ENCODE measurements at places on chromosomes 12 and 14.
A peak's percentile ranks its signal among the peaks of the same experiment; 100 is the strongest.

- DNase-seq: no peak
Measured at GRCh38 chr12:47122602-47123001, 42.8 kb upstream of the AMIGO2 start.

- no peak for DNase-seq
Measured at GRCh38 chr14:101458741-101459550, 102.3 kb upstream of the DIO3 start.

DNA sequence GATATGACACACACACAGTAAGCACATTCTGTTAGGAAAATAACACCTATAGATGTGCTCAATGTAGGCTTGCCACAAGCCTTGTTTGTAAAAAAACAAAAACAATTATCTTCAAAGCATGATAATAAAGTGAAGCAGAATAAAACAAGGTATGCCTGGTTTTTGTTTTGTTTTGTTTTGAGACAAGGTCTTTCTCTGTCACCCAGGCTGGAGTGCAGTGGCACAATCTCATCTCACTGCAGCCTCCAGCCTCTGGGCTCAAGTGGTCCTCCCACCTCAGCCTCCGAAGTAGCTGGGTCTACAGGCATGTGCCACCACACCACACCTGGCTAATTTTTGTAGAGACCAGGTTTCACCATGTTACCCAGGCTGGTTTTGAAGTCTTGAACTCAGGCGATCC, 52.4 kb upstream of the MON2 start:
- DNase-seq: no peak

DNA sequence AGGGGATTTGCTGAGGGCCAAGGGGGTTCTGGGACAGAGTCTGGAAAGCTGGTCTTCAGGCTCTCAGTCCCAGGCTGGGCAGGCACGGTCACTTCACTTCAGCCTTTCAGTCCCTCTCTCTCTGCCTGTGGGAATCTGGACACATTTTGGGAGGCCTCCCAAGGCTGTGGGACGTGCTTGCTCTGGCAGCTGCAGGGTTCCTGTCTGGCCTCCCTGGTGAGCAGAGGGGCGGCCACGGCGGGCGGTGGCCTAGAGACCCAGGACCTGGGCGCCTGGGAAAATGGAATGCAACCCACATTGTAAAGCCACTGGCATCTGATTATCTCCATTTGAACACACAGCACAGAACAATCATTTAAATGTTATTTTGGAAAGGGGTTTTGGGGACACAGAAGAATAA, 10.1 kb upstream of the ALDH2 start:
- DNase-seq: no peak

DNA sequence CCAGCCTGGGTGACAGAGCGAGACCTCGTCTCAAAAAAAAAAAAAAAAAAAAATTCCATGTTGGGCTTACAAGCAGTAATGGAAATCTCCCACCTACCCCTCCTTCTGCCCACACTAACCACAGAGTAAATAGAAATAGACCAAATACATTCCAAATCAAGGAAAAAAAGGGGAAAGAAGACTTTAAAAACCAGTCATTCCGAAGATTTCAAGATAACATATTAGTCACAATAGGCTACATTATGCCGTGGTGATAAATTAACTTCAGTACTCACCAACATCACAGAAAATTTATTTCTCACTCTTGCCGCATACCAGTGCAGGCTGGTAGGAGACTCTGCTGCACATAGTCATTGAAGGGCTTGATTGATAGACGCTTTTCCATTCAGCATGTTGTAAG, 15.5 kb upstream of the ETV6 start:
- no peak for DNase-seq

GRCh38 chr12:102766961-102767360, 150.1 kb downstream of the PAH start:
- no peak for DNase-seq

DNA sequence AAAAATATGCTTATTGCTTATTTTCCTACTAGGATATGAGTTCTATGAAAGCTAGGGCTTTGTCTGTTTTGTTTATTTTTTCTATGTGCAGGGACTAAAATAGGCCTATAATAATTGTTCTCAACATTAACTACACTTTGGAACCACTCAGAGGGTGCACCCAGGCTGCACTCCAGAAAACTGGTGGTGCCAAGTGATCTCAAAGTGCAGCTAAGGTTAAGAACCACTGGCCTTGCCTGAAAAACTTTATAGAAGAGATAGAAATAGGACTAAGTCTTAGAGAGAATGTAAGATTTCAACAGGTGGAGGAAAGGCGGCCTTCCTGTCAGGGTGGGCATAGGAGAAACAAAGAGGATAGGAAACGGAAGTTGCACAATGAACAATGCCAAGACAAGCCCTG, 37.7 kb upstream of the NR1H4 start:
- DNase-seq: no peak

DNA sequence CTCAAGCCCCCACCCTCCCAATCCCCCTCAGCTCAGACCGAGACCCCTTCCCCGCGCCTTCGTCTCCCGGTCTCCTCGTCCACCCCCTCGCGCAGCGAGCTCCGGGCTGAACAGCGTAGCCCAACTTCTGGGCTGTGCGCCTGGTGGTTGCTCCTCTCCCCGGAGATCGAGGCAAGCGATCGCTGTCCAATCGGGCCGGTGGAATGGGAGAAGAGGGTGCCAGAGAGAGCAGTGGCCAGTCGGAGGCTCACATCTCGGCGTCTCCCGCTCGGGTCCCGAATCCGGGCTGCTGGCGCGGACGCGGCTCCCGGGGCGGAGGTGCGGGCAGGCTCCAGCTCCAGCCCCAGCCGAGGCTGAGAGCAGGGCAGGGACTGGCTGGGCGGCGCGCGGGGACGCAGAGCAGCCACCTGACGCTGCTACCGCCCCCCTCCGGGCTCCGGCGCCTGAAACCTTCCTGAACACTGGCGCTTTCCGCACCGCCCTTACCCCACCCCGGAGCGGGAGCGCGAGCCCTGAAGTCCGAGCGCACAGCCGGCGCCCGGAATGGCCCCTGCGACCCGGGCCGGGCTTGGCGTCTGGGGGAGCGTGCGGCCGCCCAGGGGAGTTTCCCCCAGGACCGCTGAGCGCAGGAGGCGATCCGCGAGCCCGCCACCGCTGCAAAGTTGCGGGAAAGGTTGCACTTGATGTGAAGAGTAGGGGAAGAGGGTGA, 508 bp upstream of the KCNH5 start:
- DNase-seq: no peak

GRCh38 chr12:44465139-44465538, 411.0 kb downstream of the NELL2 start:
- DNase-seq: peak; percentile 31

DNA sequence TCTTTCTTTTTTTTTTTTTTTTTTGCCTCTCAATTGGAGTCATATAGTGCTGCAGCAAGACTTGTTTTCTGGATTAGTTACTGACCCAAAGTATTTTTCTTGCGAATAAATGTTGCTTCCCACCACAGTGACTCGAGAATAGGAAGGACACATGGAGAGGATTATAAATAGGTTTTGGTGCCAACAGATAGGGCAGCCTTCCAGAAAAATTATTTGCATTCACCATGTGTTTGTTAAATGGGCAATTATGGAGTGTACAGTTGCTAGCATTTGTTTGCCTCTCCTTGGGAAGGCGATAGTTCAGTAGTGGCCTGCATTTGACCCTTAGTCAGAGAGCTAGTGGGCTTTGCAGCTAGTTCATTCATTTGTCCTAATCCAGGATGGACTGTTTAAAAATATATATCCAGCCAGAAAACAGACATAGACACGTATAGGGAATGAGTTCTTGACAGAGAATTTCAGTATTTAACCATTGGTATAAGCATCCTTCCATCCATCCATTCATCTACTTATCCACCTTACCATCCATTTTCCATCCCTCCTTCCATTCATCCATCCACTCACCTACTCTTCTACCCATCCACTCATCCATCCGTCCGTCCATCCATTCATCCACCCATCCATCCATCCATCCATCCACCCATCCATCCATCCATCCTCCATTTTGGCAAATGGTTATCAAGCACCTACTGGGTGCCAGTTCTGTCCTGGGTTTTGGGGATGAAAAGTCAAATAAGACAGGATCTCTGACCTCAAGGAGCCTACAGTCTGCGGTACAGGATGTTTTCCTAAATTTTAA, 67.5 kb downstream of the CHST11 start:
- no peak for DNase-seq

DNA sequence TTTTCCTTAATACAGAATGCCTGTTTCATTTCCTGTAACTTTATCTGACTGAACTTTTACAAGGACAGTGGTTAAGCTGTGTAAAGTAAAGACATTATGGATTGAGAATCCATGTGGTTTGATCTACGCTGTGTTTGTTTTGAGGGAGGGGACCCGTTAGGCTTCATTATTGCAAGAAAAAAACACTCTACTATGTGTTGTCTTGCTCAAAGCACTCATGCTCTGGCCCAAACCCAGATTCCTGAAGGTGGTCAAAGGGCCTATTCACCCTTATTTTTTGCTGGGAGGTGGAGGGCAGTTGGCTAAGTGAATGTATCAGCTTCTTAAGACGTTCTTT, 11.9 kb downstream of the RNF10 start:
- DNase-seq: no peak

GRCh38 chr12:90124914-90125313, 416.3 kb upstream of the ATP2B1 start:
- no peak for DNase-seq

GRCh38 chr14:33237115-33237740, 298.5 kb downstream of the NPAS3 start:
- no peak for DNase-seq

DNA sequence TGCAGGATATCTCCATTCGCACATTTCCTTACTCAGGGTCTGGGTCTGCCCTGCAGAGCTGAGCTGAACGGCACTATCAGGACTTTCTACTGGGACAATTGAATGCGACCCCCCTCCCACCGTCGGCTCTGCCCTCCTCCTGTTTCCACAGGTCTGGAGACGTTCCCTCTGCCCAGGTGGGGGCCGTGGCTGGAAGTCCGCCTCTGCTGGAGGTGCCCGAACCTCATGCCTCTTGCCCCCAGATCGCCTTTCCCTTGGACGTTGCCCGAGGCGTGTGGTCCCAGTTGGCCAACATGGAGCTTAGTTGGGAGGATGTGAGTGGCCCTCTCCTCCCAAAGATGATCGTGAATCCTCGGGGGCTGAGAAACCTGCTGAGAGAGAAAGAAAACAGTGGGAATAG, 21.2 kb upstream of the KLC1 start:
- no peak for DNase-seq

- peak; percentile 34 for DNase-seq
Measured at GRCh38 chr14:51157012-51157411, 62.1 kb upstream of the TRIM9 start.

GRCh38 chr14:61179796-61180398, 101.2 kb downstream of the TMEM30B start:
- no peak for DNase-seq

GRCh38 chr12:75883241-75883640, 148.3 kb downstream of the PHLDA1 start:
- no peak for DNase-seq

DNA sequence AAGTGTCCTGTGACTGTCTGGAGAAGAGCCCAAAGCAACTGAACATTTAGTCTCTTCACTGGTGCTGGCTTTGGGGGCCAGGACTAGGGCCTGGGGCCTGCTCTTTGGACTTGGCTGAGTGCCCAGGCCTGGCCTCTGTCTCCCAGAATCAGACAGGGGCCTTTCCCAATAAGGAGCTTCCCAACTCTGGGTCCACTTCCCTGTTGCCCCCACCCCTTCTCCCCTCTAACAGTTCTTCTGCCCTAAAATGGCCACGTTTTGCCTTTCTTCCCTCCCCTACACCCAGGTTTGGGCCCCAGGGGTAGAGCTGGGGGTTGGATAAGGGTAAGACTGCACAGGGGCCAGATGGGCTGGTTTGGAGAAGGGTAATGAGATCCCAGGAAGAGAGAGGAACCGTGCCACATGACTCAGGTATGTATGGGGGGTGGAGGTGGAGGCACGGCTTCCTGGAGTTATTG, 10.0 kb upstream of the ITGA5 start:
- DNase-seq: no peak

- DNase-seq: no peak
Measured at GRCh38 chr12:5623411-5623810, 191.5 kb downstream of the NTF3 start.

DNA sequence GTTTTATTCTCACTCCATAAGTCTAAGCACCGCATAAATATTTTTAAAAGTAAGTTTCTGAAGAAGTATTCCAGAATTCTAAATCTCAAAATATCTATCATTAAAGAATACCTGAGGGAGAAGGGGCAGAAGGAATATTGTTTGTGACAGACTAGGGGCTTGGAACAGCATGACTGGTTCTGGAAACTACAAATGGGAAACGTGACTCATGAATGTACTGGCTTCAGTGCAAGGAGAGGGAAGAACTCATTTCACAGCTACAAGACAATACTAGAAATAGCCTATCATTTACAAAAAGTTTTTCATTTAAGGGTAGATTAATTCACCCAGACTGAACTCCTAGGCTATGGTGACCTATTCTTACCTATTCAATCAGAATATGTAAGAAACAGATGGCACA, 121.3 kb downstream of the SLC25A21 start:
- DNase-seq: no peak

DNA sequence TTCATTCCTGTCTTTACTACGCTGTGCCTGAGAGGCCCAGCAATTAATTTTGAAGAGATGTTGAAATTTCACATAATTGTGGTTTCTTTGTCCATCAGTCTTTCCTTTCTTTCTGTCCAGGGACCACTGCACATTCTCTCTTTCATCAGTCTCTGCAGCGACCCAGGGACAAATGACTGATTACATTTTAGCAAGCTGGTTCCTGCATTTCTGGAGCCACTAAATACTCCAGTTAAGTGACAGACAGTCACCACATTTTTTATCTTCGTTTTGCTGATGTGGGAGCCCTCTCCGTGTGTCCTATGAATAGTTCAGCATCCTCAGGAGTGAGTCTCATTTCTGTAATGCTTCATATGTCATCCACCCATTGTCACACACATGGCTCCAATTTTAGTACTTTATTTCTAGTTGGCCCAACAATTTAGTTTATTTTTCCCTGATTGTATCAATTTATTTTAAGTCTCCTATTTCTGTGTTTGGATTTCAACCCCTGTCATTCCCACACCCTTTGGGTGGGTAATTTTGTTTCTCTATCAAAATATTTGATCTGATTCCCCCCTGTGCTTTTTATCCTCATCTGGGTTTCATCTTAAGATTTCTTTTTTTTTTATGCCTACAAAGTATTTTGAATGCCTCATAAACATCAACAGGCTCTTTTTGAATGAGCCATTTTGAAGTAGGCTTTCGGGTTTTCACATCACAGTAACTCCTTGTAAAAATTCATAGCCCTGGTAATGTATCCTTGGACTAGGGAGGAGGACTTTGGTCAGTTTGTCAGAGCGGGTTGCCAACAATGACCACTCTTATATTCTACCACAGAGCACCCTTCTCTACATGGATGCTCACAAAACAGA, 1196.5 kb downstream of the GALC start:
- no peak for DNase-seq

- no peak for DNase-seq
Measured at GRCh38 chr14:61610900-61611299, 84.4 kb upstream of the HIF1A start.

GRCh38 chr14:100982353-100982752, 78.8 kb upstream of the RTL1 start:
- no peak for DNase-seq

DNA sequence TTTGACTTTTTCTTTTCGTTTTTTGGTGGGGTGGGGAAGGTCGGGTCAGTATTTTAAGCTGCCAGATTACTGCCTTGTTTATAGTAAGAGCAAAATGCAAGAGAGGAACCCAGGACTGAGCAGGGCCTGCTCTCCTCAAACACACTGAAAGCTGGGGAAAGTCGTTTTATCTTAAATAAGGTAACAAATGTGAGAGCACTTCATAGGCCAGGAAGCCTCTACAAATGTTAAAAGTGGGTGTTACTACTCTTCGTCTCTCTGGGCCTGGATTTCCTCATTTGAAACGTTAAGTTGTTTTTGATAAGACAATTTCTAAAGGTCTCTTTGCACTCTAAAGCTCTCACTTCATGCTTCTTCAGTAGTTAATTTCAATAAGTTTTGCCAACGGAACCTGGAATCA, 33.8 kb downstream of the PLEKHG7 start:
- no peak for DNase-seq
